Activated naive CD8-positive, alpha-beta T cell treated with anti-CD3 and anti-CD28 coated beads for 36 hours (primary cell): ENCODE measurements at places on chromosomes 12 and 14.

- DNase-seq: peak; percentile 9
Measured at GRCh38 chr12:131559517-131560516, 151.1 kb upstream of the SFSWAP start.

GRCh38 chr12:108548954-108549521 is 11.9 kb downstream of the SART3 start:
- DNase-seq: no peak

DNA sequence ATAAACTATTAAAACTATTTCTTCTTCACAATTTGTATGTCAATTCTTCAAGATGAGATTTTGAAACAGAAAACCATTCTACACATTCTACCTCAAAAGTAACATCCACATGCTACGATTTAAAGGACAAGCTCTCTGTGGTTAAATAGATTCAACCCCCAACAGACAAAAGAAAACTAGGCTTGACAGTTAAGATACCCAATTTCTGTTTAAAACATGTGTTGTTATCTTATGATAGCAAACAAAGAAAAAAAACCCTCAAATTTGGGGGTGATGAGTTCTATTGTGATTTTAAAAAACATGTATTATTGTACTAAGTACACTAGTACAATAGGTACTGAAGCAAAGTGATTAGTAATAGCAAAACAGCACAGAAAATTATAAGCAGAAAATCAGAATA is 33.8 kb downstream of the ATF7 start:
- DNase-seq: no peak

- DNase-seq: no peak
Measured at GRCh38 chr14:59755409-59756135, 115.0 kb downstream of the RTN1 start.

DNA sequence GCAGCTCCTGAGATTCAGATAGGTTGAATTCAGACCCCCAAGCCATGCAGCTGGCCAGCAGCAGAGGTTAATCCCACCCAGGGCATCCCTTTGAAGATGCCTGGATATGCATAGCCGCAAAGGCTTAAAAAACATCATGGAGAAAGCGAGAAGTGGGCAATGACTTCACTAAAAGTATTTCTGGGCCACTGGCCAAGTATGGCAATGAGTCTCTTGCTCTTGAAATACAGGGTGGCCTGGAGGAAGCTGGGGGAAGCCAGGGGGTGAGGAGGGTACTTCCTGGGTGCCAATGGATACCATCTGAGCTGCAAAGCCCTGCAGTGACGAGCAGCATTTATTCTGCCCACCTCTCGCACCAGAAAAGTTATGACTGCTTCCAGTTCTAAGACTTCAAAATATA is 539.3 kb upstream of the TBX3 start:
- no peak for DNase-seq

- DNase-seq: no peak
Measured at GRCh38 chr14:61147831-61148549, 133.1 kb downstream of the TMEM30B start.

- no peak for DNase-seq
Measured at GRCh38 chr14:38357557-38357956, 101.7 kb upstream of the CLEC14A start.

DNA sequence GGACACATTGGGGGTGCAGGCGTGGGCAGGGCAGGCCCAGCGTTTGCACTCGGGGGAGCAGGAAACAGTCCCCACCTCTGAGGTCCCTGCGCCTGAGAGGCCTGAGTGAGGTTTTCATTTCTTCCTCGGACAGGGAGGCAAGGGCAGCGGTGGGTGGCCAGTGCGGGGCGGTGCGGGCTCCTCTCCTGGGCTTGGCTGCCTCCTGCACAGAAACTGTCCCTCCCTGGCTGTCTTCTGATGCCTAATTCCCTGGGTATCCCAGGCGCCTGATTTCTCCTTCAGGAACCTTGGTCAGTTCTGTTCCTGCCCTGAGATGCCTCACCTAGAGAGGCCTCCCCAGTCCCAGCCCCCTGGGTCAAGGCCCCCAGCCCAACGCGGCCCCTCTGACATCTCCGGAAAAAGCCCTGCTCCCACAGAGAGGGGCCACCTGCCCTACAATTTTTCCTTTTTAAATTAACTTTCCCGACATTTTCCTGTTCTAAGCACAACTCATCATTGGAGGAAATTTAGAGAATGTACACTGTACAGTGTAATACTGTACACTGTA is 260.3 kb downstream of the ADGRD1 start:
- no peak for DNase-seq

GRCh38 chr12:68293347-68293746 is 38.8 kb downstream of the MDM1 start:
- DNase-seq: no peak

GRCh38 chr12:88245905-88246304 is 103.8 kb downstream of the TMTC3 start:
- no peak for DNase-seq

DNA sequence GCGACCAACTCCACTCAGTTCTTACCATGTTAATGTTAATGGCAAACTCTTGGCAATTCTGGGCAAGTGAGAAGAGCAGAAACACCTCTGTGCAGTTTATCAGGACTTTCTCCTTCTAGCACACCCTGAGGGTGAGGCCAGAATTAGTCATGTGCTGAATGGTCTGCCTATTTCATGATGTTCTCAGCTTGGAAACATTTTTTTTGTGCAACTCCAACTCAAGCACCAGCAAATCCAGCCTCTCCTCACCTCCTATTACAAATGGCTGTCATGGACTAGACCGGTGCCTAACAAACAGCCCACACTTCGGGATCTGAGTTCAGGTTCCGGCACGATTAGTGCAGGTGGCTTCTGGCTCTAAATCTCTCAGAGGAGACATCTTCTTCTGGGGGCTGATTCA is 246.0 kb downstream of the ZFP36L1 start:
- DNase-seq: no peak

GRCh38 chr12:522692-523378 is 63.1 kb downstream of the B4GALNT3 start:
- DNase-seq: no peak

- DNase-seq: no peak
Measured at GRCh38 chr12:34333337-34333736, 311.0 kb downstream of the ALG10 start.
